ENCODE measurements at places on chromosomes 2 and 18.

GRCh38 chr2:18950361-18950851 lies 361.0 kb upstream of the NT5C1B start:
- DNase-seq = no peak

DNA sequence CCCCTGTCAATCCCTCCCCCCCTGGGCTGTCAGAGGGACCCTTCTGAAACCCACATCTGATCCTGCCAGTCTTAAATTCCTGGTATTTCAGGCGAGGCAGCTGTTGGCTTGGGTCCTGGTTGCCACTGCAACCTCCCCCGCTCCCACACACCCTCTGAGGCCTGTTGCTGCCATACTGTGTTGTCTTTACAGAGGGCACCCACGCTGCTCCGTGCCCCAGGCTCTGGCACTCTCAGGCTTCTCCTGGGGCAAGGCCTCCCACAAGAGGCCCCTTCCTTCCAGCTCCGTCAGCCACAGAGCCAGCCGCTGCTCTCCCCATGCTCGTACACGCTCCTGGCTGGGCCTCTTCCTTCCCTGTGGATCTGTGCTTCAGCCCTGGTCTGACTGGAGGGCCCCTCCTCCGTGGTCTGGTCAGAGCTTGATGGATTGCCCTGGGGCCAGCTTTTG lies 8.6 kb downstream of the CABLES1 start:
- DNase-seq = no peak

GRCh38 chr18:68922392-68922791 lies 124.5 kb downstream of the CCDC102B start:
- DNase-seq = no peak

DNA sequence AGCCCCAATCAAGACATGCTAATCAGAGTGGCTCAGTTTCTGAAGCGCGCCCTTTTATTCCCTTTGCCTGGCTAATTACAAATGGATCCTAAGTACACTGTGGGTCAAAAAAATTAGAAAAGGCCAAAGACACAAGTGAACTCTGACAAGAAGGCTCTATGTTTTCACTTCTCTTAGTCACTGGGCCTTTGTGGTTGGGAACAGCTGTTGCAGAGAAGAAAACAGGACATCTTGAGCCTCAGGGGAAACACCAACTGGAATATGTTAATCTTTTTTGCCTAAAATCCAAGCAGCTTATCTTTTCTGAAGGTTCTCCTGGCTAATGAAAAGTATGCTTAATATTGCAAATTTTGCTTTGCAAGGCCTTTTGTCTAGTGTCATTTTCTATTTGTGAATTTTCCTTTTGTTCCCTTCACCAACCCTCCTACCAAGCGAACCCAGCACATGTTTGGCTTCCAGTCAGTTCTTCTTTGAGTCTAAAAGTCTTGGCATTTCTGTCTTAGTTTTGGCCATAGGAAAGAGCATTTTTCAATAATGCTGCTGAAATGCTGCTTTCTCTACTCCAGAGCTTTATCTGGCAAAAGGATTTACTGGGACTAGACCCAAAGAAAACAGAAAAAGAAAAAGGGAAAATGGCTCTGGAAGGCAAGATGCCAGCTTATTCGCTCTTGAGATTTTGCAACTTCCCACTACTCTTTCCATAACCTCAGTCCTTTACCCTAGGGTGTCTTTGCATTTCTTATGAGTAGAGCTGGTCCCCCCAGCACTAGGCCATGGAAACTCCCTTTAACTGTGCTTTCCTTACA lies 440.2 kb upstream of the ST6GAL2 start:
- DNase-seq = no peak

- no peak for DNase-seq
Measured at GRCh38 chr18:71134122-71134521, 845.3 kb downstream of the SOCS6 start.

- DNase-seq = no peak
Measured at GRCh38 chr2:189022053-189022481, 47.9 kb downstream of the COL3A1 start.

- DNase-seq = no peak
Measured at GRCh38 chr2:65101071-65101470, 28.8 kb downstream of the RAB1A start.

DNA sequence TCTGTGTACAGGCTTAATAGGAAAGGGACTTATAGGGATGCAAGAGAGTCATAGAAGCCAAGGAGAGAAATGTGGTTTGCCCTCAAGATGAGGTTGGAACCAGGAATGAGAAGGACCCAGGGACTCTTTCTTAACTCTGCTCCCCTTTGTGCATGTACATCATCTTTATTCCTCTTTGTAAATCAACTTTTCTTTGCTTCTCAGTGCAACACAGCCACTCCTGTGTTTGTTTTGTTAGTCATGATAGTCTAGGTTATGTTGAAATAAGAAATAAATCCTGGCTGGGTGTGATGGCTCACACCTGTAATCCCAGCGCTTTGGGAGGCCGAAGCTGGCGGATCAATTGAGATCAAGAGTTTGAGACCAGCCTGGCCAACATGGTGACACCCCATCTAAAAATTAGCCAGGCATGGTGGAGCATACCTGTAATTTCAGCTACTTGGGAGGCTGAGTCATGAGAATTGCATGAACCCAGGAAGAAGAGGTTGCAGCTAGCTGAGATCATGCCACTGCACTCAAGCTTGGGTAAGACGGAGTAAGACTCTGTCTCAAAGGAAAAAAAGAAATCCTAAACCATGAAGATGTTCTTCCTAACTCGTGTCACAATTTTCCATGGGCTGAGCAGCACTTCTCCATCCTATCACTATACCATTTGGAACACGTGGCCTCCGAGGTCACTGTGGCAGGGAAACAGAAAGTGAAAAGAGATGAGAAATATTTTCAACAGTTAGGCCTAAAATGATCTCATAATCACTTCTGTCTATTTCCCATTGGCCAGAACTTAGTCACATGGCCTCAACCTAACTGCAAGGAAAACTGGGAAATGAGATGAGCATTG lies 73.0 kb upstream of the TMEM17 start:
- DNase-seq = no peak

DNA sequence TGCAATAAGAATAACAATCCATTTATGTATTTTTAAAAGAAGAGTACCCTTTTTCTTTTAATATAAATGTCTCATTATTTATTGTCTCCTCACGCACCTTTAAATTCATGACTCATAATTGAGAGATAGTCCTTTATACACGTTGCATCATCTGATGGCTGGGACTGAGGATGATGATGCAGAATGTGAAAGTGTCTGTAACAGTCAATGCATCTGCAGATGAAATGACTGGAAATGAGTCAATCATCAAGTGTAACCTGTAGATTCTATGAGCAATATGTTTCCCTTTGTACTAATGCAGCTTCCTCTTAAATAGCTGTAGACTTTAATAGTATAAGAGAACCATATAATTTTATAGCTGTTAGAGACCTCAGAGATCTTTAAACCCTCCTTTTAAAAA lies 26.1 kb upstream of the SYT4 start:
- DNase-seq = no peak

DNA sequence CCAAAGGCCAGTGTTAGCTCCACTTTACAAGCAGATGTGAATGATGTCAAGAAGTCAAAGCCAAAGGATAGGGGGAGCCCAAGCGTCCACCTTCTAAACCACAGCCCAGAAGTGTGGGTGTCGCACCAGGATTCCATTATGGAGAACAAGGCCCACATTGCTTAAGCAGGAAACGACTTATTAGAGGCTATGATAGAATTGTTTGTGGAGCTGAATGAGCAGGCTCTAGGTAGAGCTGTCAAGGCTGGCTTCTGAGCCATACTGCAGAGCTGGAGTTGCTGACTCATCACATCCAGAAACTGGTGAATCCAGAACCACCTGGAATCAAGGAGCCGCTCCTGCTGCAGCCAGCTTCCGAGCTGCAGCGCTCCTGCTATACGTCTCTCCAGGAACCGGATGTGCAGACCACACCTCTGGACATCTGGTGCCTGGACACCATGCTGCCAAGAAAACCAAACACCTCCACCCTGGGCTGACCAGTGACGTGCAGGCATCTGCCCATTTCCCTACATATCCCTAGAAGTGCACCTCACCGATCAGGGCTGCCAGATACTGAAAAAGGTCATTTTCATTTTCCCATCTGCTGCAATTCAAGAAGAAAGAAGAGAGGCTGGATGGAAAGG lies 6.2 kb upstream of the TWIST2 start:
- no peak for DNase-seq

GRCh38 chr2:230990131-230990898 lies 5.6 kb upstream of the SPATA3 start:
- DNase-seq = no peak

DNA sequence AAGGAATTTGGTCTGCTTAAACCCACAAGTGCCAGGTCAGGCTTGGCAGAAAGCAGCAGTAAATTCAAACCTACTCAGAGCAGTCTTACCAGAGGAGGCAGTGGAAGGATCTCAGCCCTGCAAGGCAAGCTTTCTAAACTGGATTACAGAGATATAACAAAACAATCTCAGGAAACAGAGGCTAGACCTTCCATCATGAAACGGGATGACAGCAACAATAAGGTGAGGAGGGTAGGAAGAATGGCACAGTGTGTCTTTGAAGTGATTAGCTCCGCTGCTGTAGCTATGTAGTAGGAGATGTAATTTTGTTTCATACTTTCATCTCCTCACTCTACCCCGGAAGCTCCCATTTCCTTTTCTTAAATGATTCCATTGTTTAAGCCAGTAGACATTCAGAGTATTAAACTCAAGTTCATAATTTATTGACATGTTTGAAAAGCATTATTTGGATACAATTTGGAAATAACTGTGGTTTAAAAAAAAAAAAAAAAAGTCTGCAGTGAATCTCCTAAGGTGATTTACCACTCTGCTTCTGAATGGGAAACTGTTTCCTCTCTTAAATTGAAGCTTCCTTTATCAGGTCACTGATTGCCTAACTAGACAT lies 29.4 kb upstream of the DYSF start:
- no peak for DNase-seq

Data from NCI-H1694 (cell line).